ENCODE measurements at places on chromosomes 4 and X.

- no peak for DNase-seq
Observed at GRCh38 chr4:75733369-75733768, 9.0 kb downstream of the USO1 start.

DNA sequence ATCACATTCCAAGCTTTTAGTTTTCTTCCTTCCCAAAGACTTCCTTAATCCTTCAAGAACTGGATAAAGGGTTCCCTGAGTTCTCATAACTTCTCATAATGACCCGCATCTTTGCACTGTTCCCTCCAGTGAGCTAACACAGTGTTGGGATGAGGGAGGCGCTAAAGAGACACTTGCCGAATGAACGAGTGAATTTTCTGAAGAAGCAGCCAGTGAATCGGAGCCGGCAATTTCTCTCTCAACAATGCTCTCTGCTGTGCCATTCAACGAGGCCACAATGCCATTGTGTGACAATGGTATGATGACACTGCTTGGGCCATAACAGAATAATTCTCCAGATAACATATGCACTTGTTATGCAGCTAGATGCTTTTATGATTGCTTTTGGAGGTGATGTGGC, 51.4 kb upstream of the ZFP42 start:
- no peak for DNase-seq

DNA sequence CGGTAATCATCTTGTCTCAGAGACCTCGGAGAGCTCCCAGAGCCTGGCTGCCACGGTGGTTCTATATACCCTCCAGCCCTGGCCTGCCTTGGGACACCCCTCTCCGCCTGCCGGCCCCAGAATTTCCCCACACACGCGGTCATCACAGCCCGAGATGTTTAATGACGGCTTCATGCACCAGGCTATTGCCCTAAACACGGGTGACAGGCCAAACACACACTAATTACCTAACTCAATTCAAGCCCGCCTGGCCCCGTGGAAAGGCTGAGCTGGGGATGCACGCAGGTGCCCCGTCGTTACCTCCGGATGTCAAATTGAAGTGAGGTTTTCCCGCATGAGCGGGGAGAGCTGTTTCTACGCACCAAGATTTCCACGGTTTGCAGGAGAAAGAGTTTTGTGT, 72.9 kb upstream of the PPP2R3B start:
- DNase-seq: no peak

DNA sequence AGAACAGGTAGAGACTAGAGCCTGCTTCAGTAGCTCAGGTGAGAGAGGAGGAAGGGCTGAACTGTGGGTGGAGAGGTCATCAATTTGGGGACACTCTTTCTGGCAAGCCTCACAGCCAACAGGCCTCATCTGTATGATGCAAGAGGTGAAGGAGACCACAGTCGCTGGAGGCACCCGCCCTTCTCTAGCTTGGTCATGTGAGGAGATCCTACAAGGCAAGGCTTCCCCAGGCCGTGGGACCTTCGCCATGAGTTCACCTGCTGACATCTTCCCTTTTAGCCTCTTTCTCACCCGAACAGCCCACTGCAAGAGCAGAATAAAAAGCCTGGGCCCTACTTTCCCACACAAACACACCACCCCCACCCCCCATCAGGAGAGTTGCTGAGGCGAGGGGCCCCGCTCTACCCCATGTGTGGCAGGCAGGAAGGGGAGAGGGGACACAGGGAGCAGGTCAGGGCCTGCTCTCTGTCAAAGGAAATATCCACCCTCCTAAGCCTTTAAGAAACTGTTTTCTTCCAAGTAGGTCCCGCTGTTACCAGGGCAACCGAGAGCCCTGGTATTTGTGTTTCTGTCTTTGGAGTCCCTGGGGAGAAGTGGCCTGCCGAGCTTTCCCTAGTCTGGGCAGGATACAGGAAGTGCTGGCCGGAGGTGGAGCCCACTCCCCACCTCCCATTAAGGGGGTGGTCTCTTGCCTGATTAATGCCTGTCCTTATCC, 8.1 kb downstream of the RTL5 start:
- DNase-seq: no peak

DNA sequence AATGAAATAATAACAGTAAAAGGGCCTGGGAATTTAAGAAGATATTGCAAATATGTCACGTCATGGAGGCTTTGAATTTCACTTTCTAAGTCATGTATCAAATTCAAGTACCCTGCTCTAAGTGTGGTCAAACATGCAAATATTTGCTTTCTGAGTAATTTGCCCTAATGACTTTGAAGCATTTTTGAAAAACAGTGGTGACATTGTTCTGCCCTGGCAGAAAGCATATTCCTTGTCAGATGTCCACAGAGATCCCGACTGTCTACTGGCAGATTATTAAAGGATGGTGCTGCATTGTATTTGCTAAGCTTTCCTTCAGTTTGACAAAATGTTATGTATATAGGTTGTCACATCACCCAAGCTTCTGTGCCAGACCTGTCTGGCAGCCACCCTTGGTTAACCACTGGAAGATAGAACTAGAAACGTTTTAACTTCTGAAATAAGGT, 92.5 kb downstream of the ANK2 start:
- no peak for DNase-seq

Measured in lung microvascular endothelial cell (primary cell).